Stomach (tissue), 19 donors: ENCODE measurements at places on chromosomes 6 and 20. TPM values are rescaled to one million over a fixed set of nuclear protein-coding genes. Genes with fewer than 3 reads are reported as not detected.

GRCh38 chr6:73452107-73452461, at the start of gene CGAS:
Gene CGAS, minus strand, starts transcription at chr6:73452297. Its CDS starts 116 bp downstream, at chr6:73452181.
- DNase-seq: peak; percentile 86
- H3K27ac ChIP-seq: peak within 1 kb of the TSS; percentile 87
- H3K4me3 ChIP-seq: peak within 1 kb of the TSS; percentile 74
- no peaks in the 10 kb centered on the region for H3K36me3 ChIP-seq
- H3K27me3 ChIP-seq: no peaks in the 10 kb centered on the region

The COL9A1 gene
- total RNA-seq: not detected

GRCh38 chr20:43761386-43762340, 34.9 kb upstream of the GTSF1L start:
- H3K4me1 ChIP-seq: peaks cover 2% of the 10 kb centered on the region
- DNase-seq: no peak
- H3K4me3 ChIP-seq: no peak overlapping the region
- H3K27ac ChIP-seq: no peak overlapping the region

- DNase-seq: no peak
- no peak overlapping the region for H3K4me3 ChIP-seq
- no peaks in the 10 kb centered on the region for H3K36me3 ChIP-seq
- no peaks in the 10 kb centered on the region for H3K27me3 ChIP-seq
Observed at GRCh38 chr20:9215539-9215938, 146.7 kb downstream of the PLCB4 start.

DNA sequence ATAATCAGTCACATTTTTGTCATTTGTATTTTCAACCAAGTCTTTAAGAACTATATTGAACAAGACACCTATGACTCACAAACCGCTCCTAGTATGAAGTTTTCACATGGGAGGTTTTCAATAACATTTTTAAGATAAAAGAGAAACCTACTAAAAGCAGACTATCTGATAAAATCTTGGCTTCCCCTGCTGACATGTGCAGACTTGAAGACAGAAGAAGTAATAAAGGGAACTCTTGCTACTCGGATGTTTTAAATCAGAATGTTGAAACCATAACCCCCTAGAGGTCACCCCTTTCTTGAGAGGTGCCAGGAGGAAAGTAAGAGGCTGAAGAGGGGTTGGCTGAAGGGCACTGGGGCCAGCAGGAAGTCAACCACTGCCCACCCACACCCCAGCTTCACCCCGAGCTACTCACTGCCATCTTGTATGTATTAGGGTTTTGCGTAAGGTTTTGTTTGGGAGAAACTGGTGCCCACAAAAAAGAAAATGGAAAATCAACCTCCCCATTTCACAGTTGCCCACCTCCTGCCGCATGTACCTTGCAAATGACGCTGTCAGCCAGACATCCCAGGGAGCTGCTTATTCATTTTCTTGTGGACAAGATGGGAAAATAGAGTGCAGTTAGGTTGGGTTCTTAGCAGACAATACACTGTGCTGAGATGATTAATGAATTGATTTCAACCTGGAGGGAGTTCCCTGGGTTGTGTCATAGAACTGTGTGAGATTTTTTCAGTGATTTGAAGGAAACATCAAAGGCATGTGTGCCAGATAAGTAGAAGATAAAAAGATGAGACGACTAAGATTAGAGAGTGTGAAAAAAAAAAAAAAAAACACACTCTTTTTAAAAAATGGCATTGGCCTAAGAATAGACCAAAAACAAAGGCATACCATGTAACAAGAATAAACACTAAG, 83.2 kb upstream of the TAB2 start:
- DNase-seq: no peak
- H3K4me1 ChIP-seq: peaks cover 19% of the 10 kb centered on the region
- H3K27me3 ChIP-seq: no peaks in the 10 kb centered on the region
- no peaks in the 10 kb centered on the region for H3K36me3 ChIP-seq
- no peak overlapping the region for H3K27ac ChIP-seq
- no peak overlapping the region for H3K4me3 ChIP-seq

The KCNS1 gene
- total RNA-seq: not detected

The EBF4 gene
- 7.0 TPM for total RNA-seq

GRCh38 chr6:21750575-21750974, 157.0 kb downstream of the SOX4 start:
- no peak overlapping the region for H3K27ac ChIP-seq
- H3K4me1 ChIP-seq: peaks cover 23% of the 10 kb centered on the region
- H3K27me3 ChIP-seq: no peaks in the 10 kb centered on the region
- no peak overlapping the region for H3K4me3 ChIP-seq
- no peak for DNase-seq
- H3K36me3 ChIP-seq: no peaks in the 10 kb centered on the region

DNA sequence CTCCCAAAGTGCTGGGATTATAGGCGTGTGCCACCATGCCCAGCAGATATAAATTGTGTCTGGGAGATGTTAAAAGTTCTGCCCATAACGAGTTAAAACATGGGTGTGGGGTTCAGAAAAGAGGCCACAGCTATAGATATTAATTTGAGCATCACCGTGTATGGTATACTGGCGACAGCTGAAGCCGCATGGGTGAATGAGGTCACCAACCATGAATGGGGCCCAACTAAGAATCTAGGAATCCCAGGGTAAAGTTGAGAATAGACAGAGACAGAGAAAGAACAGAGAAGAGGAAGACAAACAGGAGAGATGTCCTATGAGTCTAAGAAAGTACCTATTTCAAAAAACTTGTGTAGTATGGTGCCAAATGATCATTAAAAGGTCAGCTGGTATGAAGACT, 50.9 kb downstream of the ILRUN start:
- no peak for DNase-seq
- peaks cover 1% of the 10 kb centered on the region for H3K4me1 ChIP-seq
- peaks cover 7% of the 10 kb centered on the region for H3K36me3 ChIP-seq
- H3K4me3 ChIP-seq: no peak overlapping the region

The ELOVL5 gene
- total RNA-seq: 57.8 TPM

DNA sequence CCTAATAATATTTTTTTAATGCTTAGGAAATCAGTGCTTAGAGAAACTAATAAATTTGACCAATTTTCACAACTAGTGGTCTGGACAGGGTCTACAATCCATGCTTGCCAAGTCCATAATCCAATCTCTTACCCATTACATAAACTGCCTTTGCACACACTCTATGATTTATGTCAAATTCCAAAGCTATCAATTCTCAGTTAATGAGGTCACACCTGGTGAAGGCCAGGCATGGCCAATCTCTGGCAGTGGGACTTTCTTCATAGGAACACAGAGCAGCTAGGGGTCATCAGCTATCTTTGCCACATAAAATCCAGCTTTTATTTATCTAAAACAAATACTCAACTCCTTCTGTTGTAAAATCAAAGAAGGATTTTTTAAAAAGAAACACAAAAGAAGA, 21.2 kb downstream of the PAK5 start:
- no peaks in the 10 kb centered on the region for H3K4me1 ChIP-seq
- H3K27me3 ChIP-seq: no peaks in the 10 kb centered on the region
- DNase-seq: peak; percentile 34

GRCh38 chr6:25483943-25484342, 168.1 kb upstream of the SCGN start:
- no peak for DNase-seq
- peaks cover 7% of the 10 kb centered on the region for H3K4me1 ChIP-seq
- H3K27ac ChIP-seq: no peak overlapping the region
- no peaks in the 10 kb centered on the region for H3K27me3 ChIP-seq
- H3K4me3 ChIP-seq: no peak overlapping the region

The RNF182 gene
- total RNA-seq: not detected

DNA sequence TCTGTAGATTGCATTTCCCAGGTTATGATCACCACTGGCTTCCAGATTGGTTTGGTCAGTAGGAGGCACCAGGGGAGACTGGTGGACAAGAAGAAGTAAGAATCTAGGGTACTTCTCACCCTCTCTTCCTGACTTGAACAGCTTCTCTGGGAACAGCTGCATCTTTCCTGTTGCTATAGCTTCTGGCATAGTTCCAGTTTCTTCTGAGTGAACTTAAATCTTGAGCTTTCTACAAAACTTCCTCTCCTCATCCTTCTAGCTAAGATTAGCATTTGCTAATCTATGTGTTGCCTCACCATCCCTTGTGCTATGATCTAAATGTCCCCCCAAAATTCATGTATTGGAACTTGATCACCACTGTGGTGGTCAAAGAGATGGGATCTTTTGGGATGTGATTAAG, 724.6 kb downstream of the UTRN start:
- H3K27ac ChIP-seq: no peak overlapping the region
- peak; percentile 37 for DNase-seq
- no peaks in the 10 kb centered on the region for H3K36me3 ChIP-seq
- no peaks in the 10 kb centered on the region for H3K27me3 ChIP-seq

The PI16 gene
- 21.3 TPM for total RNA-seq

DNA sequence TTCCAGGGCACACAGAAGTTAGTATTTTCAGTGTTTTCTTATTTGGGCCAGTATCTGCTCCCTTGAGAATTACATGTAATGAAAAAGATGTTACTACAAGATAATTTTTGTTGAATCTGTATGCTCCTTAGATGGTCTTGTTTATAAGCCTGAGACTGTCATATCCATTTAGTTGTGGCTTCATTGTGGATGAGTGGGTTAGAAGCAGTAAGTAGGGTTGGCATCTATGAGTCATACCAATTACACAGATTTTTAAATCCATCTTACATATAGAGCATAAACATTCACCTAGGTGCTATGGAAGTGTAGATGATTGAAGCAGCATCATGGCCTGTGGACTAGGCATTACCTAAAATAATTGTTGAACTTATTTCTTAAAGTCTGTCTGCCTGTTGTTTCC, 13.5 kb upstream of the BAG2 start:
- H3K4me3 ChIP-seq: no peak overlapping the region
- H3K27me3 ChIP-seq: no peaks in the 10 kb centered on the region
- peaks cover 76% of the 10 kb centered on the region for H3K36me3 ChIP-seq
- H3K4me1 ChIP-seq: no peaks in the 10 kb centered on the region

- no peak overlapping the region for H3K4me3 ChIP-seq
- H3K36me3 ChIP-seq: no peaks in the 10 kb centered on the region
- H3K27me3 ChIP-seq: no peaks in the 10 kb centered on the region
- no peak for DNase-seq
- H3K27ac ChIP-seq: no peak overlapping the region
Observed at GRCh38 chr20:61370841-61371303, 118.8 kb downstream of the CDH4 start.

The CDKAL1 gene
- 36.7 TPM for total RNA-seq

DNA sequence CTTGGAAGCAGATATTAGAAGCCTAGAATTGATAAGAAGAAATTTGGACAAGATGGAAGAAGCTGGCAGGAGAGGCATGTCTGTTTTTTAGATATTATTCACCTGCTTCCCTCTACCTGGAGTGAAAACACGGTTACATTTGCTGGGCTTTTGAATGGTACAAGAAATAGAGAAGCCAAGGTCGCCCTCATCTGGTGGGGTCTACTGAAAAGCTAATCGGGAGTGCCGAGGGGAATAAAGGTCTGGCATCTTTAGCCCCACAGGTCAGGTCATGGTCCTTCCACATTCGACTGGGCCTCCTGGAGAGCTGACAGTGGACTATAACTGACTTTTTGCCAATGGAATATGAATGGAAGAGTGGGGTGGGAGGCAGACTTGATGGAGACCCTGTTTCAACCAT, 4.6 kb upstream of the C2 start:
- DNase-seq: peak; percentile 32
- H3K36me3 ChIP-seq: no peaks in the 10 kb centered on the region
- H3K27ac ChIP-seq: no peak overlapping the region
- H3K4me1 ChIP-seq: peaks cover 10% of the 10 kb centered on the region
- no peak overlapping the region for H3K4me3 ChIP-seq

DNA sequence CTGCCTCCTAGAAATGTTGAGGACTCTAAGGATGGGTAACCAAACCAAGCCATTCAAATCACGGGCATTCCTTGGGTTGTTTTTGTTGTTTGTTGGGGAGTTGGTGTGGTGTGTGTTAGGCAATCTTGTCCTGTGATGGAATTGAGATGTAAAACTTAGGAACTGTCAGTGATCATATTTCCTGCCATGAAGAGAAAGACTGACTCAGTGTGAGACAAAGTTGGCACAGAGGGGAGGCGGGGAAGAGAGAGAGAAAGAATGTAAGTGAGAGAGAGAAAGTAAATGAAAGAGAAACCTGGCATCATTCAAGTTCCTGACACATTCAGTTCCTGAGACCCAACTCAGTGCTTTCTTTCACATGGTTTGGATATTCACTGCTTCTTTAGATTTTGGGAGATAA, 21.6 kb upstream of the FBXO30 start:
- no peaks in the 10 kb centered on the region for H3K27me3 ChIP-seq
- H3K36me3 ChIP-seq: no peaks in the 10 kb centered on the region
- no peaks in the 10 kb centered on the region for H3K4me1 ChIP-seq

- H3K27me3 ChIP-seq: peaks cover 41% of the 10 kb centered on the region
- H3K36me3 ChIP-seq: no peaks in the 10 kb centered on the region
- no peak overlapping the region for H3K27ac ChIP-seq
Observed at GRCh38 chr20:39083761-39084160, 121.6 kb downstream of the DHX35 start.

- H3K4me1 ChIP-seq: no peaks in the 10 kb centered on the region
- H3K27ac ChIP-seq: no peak overlapping the region
- H3K36me3 ChIP-seq: no peaks in the 10 kb centered on the region
- H3K27me3 ChIP-seq: no peaks in the 10 kb centered on the region
- H3K4me3 ChIP-seq: no peak overlapping the region
Observed at GRCh38 chr6:155366325-155366724, 52.0 kb upstream of the TFB1M start.

The SLC17A3 gene
- not detected for total RNA-seq

The CST4 gene
- total RNA-seq: not detected

- DNase-seq: no peak
- no peaks in the 10 kb centered on the region for H3K27me3 ChIP-seq
- no peak overlapping the region for H3K4me3 ChIP-seq
Observed at GRCh38 chr6:16504609-16505008, 256.7 kb downstream of the ATXN1 start.

The GNAS-AS1 gene
- 2.6 TPM for total RNA-seq

DNA sequence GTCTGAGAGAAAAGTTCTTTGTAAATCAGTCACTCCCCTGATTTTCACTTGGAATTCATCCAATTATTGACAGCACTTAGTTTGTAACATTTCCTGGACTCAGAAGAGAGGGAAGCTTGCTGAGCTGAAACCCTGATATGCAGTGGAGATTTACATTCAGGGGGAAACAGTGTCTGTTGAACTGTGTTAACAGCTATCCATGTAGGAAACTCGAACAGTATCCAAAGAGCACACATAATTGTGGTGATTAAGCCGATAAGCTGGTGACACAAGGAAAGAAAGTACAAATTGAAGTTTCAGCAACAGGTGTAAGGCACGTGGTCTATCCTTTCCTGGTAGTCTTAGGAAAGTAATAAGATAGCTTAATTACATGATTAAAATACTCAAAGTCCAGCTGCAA, 78.1 kb upstream of the FLRT3 start:
- no peaks in the 10 kb centered on the region for H3K36me3 ChIP-seq
- H3K27ac ChIP-seq: no peak overlapping the region
- H3K4me1 ChIP-seq: no peaks in the 10 kb centered on the region
- DNase-seq: no peak

The NR2E1 gene
- not detected for total RNA-seq

The PTPRT gene
- 1.3 TPM for total RNA-seq

The SCRT2 gene
- total RNA-seq: not detected

The TAAR9 gene
- not detected for total RNA-seq

The CD93 gene
- total RNA-seq: 8.2 TPM
